ENCODE measurements at places on chromosomes 5 and 9.
A peak's percentile ranks its signal among the peaks of the same experiment; 100 is the strongest.

GRCh38 chr5:160991205-160991604, 139.2 kb upstream of the ATP10B start:
- DNase-seq, result peak; percentile 64

DNA sequence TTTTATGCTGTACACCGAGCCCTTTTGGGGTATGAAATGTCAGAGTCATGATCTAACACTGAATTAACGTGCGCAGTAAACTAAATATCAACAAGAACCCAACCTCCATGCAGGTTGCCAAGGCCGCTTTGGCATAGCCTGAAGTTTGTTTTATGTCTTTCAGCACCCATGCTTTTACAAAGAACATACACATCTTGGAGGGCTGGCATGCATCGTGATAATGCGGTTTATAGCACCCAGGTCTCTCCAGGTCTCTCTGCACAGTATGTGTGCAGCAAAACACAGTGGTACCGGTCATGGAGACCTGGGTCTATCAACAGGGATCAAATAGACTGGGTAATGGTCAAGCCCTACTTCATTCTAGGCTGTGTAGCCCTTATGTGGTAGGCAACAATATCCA, 11.8 kb downstream of the NPR3 start:
- DNase-seq, result no peak

DNA sequence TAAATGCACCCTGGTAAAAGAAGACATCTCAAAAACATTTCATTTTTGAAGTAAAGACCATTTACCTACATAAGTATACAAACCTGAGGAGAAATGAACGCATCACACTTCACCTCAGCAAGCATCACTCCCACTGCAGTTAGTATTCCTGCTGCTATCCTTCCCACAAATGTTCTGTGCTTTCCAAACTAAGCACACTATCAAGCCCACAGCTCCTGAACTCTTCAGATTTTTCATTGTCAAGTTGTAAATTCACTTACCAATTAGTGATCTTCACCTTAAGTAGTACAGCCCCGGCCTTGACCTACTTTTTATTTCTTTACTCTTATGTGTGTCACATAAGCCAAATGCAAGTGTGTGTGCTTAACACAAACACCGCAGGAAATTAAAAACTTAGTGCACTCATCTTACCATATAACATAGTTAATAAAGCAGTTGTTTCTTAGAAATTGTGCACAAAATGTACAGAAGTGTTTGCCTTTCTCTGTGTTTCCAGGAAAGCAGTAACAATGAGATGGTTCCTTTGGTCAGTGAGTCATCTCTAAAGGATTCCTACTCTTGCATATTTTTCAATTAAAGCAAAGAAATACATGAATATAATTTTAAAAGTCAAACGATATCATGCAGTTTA, 169.4 kb downstream of the APBA1 start:
- DNase-seq, result peak; percentile 30

- peak; percentile 68 for DNase-seq
These were observed 217.2 kb upstream of the DAPK1 start for GRCh38 chr9:87280421-87280820.

GRCh38 chr9:124311283-124311682, 53.5 kb downstream of the NEK6 start:
- no peak for DNase-seq

- DNase-seq, result no peak
These were observed 30.3 kb upstream of the ROPN1L start for GRCh38 chr5:10411336-10411735.

- DNase-seq, result peak; percentile 19
These were observed 96.7 kb upstream of the GRHPR start for GRCh38 chr9:37325778-37326177.

GRCh38 chr9:84772511-84772910, 103.0 kb downstream of the NTRK2 start:
- DNase-seq, result no peak

- no peak for DNase-seq
These were observed 2004.6 kb upstream of the WWC1 start for GRCh38 chr5:166286832-166287231.

DNA sequence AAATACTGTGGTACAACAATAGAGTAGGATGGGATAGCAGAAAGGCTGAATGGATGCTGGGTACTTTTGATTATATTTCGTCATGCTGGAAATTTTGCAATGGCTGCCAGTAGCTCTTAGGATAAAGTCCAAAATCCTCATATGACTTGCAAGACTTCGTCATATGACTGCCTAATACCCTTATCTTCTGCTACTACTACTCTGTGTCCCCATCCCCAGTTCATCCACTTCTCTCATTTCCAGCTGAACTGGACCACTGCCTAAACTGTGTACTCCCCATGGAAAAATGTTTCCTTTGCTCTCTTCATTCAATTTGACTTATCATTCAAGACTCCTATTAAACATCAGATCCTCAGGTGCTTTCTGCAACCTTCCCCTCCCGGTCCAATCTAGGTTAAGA, 212.9 kb downstream of the BRINP1 start:
- DNase-seq, result no peak

GRCh38 chr9:99154356-99154755, 49.4 kb downstream of the TGFBR1 start:
- DNase-seq, result no peak

DNA sequence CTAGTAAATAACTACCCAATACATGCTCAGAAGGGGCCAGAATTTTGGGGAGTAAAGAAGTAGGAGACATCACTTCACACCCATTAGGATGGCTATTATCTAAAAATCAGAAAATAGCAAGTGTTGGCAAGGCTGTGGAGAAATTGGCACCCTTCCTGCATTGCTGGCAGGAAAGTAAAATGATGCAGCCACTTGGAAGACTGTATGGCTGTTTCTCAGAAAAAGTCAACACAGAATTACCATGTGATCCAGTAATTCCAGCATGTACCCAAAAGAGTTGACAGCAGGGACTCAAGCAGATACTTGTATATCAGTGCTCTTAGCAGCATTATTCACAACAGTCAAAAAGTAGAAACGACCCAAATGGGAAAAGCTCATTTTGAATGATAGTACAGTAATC, 107.6 kb downstream of the APBA1 start:
- DNase-seq, result no peak

- peak; percentile 63 for DNase-seq
These were observed 414.3 kb upstream of the PAPPA start for GRCh38 chr9:115739096-115739875.

DNA sequence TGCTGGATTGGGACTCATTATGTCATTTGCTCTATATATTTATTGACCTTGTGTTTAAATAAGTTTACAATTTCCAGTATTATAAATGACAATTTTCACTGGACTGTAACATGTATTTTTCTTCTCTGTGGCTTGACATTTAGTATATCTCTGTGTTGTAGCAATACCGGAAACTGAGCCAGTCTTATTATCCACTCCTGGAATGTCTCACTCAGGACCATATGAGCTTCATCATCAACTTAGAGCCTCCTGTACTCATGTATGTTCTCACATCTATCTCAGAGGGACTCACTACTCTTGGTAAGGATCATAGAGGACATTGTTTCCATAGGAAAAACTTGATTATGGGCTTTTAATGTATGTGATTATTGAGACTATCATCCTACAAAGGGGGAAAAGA, 66.5 kb upstream of the TLX3 start:
- no peak for DNase-seq

GRCh38 chr5:102249381-102249780, 46.7 kb downstream of the SLCO4C1 start:
- DNase-seq, result no peak

- peak; percentile 11 for DNase-seq
These were observed 1452.5 kb upstream of the NUDT12 start for GRCh38 chr5:105015098-105015497.

GRCh38 chr5:115544043-115544435, 536 bp downstream of the FEM1C start:
- DNase-seq, result peak; percentile 61

GRCh38 chr9:132184124-132184523, 22.3 kb downstream of the NTNG2 start:
- DNase-seq, result no peak

DNA sequence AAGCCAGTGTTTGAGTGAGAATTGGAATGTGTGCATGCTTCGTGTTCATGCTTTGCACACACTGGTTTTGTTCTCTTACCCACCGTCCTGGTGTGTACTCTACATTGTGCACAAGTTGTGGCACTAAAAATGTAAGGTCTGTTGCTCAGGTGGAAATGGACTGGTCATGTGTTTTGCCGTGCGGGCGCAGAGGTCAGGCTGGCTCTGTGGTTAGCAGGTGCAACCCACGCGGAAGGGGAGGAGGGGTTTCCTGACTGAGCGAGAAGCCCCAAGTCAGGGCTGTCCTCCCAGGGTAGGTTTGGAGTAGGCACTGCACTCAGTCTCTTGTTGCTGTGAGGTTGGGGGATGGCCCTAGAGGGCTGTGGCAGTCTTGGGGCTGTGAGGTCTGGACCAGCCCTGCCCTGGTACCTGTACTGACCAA, 86.6 kb downstream of the EHMT1 start:
- DNase-seq, result no peak

- DNase-seq, result no peak
These were observed 105.1 kb downstream of the FBN2 start for GRCh38 chr5:128432913-128433440.

GRCh38 chr5:78006449-78006848, 230.3 kb upstream of the TBCA start:
- no peak for DNase-seq

GRCh38 chr9:129405827-129406213, 215.1 kb downstream of the C9orf50 start:
- no peak for DNase-seq

GRCh38 chr9:81053298-81054025, 635.9 kb downstream of the TLE1 start:
- no peak for DNase-seq

- DNase-seq, result no peak
These were observed 17.6 kb upstream of the MARCHF6 start for GRCh38 chr5:10335711-10336470.

DNA sequence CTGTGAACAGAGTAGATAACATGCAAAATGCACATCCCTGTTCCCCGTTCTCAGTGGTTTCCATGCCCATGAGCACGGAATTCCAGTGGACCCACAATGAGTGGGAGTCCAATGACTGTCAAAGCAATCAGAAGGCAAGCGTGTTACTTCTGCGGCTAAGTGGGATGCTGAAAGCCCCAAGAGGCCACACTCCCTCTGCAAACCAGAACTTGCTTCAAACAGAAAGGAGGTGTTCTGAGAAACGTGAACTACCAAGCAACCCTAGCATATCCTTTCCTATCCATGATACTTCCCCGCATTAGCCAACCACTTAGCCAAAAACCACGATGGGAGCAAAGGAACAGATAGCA, 21.7 kb upstream of the MVB12B start:
- DNase-seq, result no peak

DNA sequence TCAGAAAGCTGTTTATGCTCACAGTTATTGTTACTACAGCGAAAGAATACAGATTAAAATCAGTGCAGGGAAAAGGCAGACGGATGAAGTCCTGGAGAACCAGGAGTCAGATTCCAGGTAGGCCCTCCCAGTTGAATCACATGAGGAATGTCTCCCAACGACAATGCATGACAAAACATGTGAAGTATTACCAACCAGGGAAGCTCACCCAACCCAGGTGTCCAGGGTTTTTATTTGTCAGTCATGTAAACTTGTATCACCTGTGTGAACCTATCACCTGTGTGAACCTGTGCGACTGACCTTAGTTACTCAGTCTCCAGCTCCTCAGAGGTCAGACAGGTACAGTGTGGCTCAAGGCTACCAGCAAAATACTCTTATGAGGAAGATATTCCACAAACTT, 63.9 kb downstream of the KIAA1958 start:
- DNase-seq, result peak; percentile 88

- peak; percentile 73 for DNase-seq
These were observed 146.4 kb downstream of the HACD4 start for GRCh38 chr9:20884985-20885593.

DNA sequence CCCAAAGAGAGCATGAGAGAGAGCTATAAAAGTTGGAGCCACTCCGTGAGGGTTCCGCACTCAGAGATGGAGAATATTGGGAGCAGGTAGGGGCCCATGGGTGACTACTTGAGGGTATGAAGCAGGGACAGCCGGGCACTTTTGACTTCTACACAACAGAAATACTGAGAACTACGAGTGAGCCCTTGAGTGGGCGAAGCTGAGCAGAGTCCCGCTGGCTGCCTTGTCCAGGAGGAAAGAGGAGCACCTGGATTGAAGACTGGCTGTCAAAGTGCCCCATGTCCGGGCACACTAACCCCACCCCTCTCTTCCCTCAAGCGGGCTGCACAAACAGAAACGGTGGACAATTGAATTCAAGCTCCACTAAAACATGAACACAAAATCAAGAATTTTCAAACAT, 33.6 kb downstream of the FYB1 start:
- no peak for DNase-seq

GRCh38 chr9:9499546-9499945, 1113.3 kb downstream of the PTPRD start:
- DNase-seq, result no peak

- no peak for DNase-seq
These were observed 6.0 kb upstream of the ZDHHC11 start for GRCh38 chr5:856531-857425.

- DNase-seq, result no peak
These were observed 62.3 kb downstream of the RIGI start for GRCh38 chr9:32463500-32464293.

- peak; percentile 17 for DNase-seq
These were observed 24.9 kb downstream of the TENT2 start for GRCh38 chr5:79636981-79637733.

GRCh38 chr5:138600446-138600845, 25.2 kb upstream of the HSPA9 start:
- no peak for DNase-seq

DNA sequence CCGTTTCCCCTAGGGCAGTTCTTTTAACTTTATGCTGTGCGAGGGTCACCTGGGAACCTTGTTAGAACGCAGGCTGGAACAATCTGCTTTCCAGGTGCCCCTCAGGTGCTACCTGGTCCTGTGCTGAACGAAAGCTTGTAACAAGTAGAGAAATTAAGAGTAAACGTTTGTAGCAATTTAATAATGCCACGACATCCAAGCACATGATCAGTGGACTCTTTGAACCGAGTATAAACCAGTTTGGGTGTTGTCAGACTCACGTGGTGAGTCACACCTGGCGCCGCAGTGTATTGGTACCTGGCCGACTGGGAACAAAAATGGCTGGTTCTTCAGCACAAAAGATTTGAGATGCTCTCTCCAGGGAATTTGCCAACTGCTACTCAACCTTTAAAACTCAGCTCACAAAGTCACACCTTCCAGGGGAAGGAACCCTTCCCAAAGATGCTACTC, 926 bp upstream of the MYO10 start:
- peak; percentile 93 for DNase-seq

GRCh38 chr5:96641368-96642280, 20.6 kb upstream of the CAST start:
- DNase-seq, result no peak

GRCh38 chr9:128528445-128529160, 23.8 kb upstream of the SPTAN1 start:
- no peak for DNase-seq

GRCh38 chr5:135649435-135649834, 70.6 kb upstream of the CXCL14 start:
- no peak for DNase-seq

DNA sequence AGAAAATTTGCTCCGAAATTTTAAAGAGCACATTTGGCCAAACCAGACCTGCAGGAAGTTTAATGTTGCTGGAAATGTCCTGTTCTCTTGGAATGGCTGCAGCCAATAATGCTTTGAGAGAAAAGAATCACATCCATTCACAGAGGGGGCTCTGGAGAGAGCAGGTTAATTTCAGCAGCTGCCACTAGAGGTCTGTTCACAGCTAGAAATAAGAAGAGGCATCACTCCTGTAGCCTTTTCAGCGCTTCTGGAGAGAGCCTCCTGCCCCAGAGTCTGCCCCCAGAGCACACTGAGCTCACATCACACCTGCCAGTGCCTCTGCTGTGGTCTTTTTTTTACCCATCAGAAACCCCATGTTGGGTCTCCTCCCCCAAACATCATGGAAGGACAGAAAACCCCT, 124.8 kb upstream of the RAD23B start:
- peak; percentile 32 for DNase-seq

All from epithelial cell of esophagus (primary cell).